ENCODE measurements at places on chromosomes 13 and 19.

- DNase-seq, result peak; percentile 10
These were observed 1418.4 kb downstream of the UQCRFS1 start for GRCh38 chr19:27794494-27795042.

DNA sequence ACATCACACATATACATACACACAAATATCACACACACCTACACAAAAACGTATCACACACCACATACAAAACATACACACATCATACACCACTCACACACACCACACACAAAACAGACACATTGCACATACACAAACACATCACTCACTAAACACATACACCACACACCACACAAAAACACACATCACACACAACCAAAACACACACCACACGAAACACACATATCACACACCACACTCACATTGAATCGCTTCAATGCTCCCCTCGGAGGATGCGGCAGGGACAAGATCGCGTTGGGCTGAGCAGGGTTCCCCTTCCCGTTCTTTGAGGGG is 131.5 kb downstream of the CRYL1 start:
- no peak for DNase-seq

- DNase-seq, result peak; percentile 94
These were observed at the start of gene ZNF266 for GRCh38 chr19:9435279-9436268. Gene ZNF266 (minus strand): TSS chr19:9435573. CDS start chr19:9420089, 15,484 bp downstream.

DNA sequence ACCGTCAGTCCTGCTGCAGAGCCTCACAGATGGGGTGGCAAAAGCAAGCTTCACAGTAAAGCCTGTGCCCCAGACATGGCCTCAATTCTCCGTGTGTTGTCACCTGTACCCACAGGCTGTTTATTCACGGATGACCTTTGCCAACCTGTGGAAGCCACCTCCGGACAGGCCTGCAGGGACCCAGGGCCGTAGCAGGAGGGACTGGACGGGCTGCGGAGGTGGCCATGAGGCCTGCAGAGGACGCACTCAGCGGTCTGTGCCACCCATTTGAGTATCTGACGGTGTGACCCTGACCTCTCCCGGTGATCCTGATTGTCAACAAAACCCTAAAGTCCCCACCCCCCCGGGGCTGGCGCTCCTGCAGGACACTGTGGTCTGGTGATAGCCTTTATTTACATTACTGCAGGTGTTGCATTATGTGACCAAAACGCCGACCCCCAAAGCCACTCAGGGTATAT is 7.8 kb upstream of the KLF16 start:
- DNase-seq, result no peak

DNA sequence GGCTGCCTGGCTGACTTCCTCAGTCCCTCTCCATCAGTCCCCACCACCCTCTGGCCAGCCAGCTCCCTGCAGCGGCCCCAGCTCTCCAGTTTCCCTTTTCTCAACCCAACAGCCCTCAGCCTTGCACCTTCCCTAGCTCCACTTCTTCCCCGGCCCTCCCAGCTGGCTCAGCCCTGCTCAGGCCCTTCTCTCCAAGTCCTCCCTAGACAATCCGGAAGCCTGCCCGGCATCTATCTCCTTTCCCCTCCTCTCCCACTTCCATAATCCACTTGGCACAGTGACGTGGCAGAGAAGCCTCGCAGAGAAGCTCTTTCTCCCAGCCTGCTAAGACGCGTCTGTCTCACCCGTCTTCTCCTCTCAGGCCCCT is 1.1 kb downstream of the UBXN6 start:
- DNase-seq, result no peak

- no peak for DNase-seq
These were observed 3.7 kb downstream of the PSG9 start for GRCh38 chr19:43265664-43266025.

DNA sequence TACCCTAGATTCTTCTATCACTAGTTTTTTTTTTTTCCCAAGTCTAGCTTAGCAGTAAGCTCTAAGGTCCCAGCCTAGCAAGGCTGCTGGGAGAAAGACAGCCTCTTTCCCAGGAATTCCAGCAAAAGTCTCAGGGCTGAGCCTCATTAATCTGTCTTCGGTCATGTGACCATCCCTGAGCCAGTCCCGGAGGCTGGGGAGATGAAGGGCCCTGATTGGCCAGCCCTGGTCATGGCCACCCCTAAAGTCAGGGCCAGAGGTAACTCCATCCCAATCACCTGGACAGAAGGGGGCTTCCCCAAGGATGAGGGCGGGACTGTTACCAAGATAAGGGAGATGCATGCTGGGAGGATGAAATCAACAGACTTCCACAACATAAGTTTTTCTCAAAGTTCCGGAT is 43.3 kb downstream of the CCNE1 start:
- no peak for DNase-seq

GRCh38 chr13:38763446-38764381 is 76.8 kb downstream of the FREM2 start:
- no peak for DNase-seq

DNA sequence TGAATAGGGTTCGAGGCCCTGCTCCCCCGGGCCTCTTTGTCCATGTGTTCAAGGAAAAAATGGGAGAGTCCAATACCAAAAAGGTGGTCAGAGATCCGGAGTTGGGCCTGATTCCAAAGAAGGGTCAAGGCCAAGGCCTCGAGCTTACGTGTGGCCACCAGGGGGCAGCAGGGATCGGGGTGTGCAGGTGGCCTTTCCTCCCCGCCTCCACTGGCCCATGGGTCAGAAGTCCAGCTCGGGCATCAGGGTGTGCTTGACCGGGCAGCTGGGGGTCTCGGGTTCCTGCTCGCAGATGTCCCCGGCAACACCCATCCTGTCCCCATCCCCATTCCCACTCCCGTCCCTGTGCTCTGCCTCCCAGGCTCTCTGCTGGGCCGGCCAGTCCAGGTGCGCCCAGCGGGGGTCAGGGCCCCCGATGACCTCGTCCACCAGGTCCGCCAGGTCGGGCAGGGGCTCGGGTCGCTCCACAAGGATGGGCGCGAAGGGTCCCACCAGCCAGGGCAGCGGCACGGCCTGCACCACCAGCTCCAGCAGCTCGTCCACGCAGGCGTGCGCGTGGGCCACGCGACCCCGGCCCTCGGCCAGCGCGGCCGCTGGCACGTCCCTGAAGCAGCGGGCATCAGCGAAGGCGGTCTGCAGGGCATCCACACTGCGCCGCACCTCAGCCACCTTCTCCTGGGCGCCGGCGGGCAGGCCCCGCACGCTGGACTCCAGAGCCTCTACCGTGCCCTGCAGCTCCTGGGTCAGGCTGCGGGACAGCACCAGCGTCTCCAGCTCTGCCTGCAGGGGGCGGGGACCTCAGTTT is 5.2 kb upstream of the PLIN4 start:
- peak; percentile 37 for DNase-seq

- DNase-seq, result no peak
These were observed 236.2 kb upstream of the HTR2A start for GRCh38 chr13:47133011-47133445.

DNA sequence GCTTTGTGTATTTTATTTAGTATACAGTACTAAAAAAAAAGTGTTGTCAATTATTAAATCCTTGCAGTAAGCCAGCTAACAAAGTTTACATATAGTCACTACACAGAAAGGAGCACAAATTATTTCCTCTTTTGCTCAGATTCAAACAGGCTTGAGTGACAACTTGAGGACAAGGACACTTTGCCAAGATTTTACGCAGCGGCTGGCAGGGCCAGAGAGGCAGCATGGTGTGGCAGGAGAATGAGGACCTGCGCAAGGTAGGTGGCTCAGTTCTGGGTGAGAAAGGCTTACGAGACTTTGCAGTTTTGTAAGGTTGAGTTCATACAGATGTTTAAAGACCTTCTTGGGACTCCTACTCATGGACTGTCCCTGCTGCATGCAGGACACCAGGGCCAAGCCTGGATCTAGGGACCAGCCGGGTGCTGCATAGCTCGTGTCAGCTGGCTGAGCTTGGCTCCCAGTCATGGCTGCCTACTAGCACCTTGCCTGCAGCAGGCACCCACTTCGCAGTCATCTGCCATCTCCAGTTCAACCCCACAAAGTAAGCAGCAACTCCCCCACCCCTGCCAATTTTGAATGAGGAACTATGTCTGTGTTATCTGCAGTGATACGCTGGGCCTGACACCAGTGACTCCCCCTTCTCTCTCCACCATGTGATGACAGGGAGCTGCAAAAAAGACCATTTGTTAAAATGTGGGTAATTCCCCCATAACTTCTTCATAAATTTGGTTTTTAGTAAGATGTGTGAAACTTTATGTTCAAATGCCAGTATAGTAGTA is 3.7 kb upstream of the TUBA3C start:
- DNase-seq, result no peak

GRCh38 chr13:101231751-101232428 is 184.4 kb downstream of the NALCN start:
- no peak for DNase-seq

- peak; percentile 90 for DNase-seq
These were observed 540 bp upstream of the ZFP36 start for GRCh38 chr19:39405958-39406655.

DNA sequence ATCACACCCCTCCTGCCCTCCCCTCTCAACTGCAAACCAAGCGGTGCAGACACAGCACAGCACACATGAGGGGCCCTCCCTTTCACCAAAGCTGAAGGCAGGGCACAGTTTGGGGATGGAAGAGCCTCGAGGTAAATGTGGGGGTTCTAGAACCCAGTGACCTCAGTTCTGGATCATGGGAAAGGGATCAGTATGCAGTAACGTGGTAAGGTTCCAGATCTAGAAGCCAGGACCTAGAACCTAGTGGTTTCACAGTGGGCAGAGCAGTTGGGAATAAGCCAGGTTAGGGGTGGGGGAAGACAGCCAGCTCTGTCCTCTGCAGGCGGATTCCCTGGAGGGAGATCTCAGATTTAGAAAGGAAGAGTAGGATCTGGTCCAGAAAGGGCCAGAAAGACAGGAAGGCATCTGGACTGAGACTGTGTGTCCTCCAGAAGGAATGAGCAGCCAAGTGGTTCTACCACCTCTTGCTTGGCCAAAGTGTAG is 3.1 kb downstream of the FTL start:
- no peak for DNase-seq

DNA sequence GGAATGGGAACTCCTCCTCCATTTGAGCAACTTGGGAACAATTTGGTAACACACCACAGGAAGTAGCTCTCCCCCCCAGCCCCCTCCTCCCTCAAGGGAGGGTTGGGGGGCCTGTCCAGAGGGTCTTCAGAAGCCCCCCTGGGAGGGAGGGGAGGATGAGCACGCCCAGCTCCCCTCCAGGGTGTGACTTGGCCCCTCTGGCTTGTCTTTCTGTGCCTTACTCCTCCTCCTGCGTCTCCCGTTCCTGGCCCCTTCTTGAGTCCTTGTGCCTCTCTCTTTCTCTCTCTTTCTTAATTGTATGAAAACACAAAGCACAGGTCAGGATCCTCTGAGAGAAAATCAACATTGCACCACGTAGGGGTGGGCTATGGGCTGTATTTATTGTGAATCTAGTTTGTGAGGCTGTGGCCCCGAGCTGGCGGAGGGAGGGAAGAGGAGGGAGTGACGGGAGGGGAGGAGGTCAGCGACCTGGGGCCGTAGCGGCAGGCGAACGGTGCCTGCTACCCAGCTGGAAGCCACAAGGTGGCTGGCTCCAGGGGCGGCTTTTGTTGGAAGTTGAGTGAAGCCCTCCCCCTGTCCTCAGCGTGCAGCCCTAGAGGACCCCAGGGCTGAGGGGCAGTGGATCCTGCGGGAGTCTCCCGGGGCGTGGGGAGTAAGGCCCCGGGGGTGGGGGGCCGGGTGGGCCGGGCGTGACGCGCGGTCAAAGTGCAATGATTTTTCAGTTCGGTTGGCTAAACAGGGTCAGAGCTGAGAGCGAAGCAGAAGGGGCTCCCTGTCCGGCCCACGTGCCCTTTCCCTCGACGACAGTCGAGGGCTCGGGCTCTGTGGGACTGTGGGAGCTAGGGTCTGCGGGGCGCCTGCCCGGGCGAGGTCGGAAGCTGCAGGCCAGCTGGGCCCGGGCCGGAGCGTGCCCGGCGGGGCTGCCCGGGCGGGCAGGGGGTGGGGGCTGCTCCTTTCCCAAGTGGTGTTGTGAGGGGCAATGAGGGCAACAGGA is 6.4 kb downstream of the LYL1 start:
- peak; percentile 21 for DNase-seq

- peak; percentile 46 for DNase-seq
These were observed at the start of gene CCDC106 for GRCh38 chr19:55647732-55648584. Gene CCDC106 (plus strand): TSS chr19:55648212. CDS start chr19:55649047, 835 bp downstream.

DNA sequence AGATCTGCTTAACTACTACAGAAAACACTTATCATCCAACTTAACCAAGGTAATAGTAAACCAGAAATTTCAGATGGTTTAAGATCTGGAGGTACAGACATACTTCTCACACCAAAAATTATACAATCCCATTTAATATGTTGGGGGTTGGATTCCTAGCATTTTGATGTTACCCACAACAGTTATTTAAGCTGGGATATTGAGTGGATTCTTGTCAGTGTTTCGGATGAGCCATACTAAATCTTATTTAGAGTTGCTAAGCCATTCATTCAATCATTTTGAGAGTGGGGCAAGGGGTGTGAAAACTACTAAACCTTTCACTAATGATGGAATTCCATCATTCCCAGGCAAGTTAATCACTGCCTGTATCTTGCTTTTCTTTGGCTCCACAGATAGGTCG is 40.6 kb downstream of the KATNAL1 start:
- DNase-seq, result no peak

DNA sequence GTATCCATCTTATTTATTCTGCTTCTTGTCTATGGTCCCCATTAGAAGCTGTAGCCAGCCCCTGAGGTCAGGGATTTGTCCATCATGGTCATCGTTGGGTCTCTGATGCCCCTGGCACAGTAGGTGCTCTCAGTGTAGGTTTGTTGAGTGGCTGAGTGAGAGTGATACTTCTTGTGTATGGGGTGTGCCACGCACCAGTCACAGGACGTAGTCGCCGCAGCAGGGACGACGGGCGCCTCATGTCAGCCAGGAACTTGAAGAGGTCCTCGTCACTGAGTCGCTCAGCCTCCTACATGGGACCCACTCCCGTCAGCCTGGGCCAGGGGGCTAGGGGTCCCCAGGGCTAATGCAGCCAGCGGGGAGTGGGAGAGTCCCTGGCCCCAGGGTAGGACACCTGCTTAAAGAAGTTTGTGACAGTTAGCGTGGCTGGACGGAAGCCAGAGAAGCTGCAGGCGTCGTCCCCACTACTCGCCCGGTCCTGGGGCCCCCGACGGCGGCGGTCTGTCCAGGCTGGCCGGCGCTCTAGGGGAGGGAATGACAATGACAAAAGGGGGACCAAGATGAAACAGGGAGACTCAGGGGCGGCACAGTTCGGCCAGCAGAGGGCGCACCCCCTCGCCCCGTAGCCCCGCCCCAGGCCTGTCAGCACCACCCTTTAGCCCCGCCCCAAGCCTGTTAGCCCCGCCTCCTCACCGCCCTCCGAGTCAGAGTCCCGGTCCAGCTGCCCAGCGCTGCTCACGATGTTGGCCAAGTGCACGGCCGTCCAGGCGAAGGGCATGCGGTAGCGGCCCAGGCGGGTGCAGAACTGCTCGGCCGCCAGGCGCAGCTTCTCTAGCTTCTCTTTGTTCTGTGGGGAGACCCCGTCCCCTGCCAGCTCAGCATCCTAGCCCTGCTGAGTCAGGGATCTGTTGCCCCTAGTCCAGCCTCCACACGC is 3.7 kb downstream of the ANGPTL8 start:
- DNase-seq, result peak; percentile 95

- no peak for DNase-seq
These were observed 260.3 kb upstream of the GPC6 start for GRCh38 chr13:92966341-92966740.

DNA sequence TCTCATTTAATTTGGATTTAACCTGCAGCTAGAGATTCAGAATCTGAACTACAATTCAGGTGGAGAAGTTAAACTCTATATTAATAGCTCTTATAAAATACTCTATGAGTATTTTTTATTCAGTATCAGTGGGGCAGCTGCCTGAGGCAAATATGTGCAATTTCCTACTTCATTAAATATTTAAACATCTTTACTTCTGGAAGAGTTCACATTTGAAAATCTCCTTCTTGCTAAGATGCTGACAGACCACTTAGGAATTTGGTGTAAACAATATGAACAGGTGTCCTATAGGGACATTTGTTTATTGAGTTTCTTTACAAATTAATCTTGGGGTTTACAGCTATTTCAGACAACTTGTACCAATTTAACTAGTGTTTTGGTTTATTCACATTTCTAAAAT is 20.4 kb downstream of the STARD13 start:
- DNase-seq, result no peak
